RPMI7951 (cell line): ENCODE measurements at places on chromosomes 3 and 15. TPM values are rescaled to one million over a fixed set of nuclear protein-coding genes. Genes with fewer than 3 reads are reported as not detected.

- no peak for DNase-seq
These were observed 752.9 kb upstream of the ARPP21 start for GRCh38 chr3:34886443-34886842.

DNA sequence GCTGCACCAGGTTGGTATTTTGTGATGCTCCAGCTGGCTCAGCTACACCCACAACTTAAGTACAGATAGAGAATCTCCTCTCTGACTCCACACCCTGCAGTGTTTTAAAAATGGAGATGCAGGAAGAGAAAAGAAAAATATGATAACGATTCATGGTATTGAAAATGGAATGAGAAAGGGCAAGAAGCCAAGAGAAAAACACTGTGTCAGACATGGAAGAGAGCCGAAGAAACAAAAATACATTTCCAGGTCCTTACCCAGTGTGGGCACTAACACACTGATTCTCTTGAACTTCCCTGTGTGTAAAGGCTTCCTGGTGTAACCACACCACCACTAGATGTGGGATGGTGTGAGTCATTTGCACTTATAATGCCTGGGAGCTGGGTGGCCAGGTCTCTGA, 93.1 kb downstream of the GMPS start:
- DNase-seq, result peak; percentile 42

The FHIT gene
- total RNA-seq, result 2.4 and 3.6 TPM in 2 replicates

The ATP2C1 gene
- total RNA-seq, result 62.5 and 67.1 TPM in 2 replicates

DNA sequence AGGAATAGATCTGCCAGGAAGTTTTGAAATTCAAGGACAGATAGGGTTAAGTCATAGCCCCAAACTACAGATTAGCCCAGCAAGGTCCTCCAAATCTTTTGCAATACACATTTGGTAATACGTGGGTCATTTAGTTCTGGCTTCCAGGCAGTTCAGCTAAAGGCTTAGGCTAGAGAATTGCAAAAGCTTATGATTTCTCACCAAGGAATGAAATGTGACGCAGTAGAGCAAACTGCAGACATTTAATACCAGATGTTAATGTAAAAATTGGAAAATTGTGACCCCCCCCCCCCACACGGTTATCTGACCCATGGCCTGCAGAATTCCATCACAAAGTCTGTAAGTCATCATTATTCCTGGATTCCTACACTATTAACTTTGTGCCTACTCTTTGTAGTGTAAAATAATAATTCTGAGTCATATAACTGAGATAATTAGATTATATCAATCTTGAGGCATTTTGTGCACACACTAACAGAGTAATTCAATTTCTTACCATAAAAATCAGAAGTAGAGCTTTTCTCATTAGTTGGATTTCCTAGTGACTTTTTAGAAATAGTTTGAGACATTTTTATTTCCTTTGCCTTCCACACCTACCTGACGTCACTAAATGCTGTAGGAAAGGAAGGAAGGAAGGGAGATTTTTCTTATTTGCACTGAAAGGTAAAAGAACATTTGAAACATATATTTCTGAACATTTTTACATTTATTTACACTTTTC, 235.2 kb downstream of the DTWD1 start:
- DNase-seq, result peak; percentile 64

DNA sequence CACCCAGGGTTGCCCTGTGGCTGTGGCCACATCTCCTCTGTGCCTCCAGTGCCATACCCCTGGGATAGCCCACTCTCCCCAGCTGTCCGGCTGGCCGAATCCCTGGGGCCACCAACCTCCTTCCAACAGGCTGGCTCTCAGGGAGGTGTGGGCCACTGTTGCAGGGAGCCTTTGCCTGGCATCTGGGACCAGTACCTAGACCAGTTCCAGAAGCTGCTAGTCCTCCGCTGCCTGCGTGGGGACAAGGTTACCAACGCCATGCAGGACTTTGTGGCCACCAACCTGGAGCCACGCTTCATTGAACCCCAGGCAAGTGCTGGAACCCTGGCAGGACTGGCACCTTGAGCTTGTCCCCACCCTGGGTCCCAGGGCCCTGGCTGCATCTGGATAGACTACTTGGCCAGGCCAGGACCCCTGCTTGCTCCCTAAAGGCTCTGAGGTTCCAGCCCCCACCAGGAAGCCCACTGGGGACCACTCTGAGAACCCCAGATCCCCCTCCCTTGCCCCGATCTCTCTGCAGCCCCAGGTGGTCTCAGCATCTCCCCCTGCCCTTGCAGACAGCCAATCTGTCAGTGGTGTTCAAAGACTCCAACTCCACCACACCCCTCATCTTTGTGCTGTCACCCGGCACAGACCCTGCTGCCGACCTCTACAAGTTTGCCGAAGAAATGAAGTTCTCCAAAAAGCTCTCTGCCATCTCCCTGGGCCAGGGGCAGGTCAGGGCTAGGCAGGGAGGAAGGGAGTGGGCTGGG, 50.0 kb downstream of the SEMA3G start:
- no peak for DNase-seq

DNA sequence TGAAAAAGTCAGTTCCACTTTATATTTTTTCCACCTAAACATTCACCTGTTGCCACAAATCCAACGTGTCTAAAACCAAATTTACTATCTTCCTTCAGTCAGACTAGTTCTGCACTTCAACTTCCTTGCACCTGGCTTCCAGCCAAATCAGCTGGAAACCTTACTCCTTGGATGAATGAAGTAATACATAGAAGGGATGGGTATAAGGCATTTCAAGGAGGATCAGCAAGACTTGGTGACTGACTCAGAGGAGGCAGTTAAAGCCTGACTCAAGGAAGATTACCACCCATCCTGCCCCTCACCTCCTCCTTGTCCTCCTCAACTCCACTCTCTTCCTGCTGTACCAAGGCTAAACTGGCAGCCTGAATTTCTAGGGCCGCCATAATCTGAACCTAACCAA, 37.1 kb downstream of the QTRT2 start:
- DNase-seq, result peak; percentile 64

The EHD4 gene
- 35.3 and 43.4 TPM in 2 replicates for total RNA-seq

GRCh38 chr15:94250801-94251200, 19.4 kb downstream of the MCTP2 start:
- DNase-seq, result no peak

DNA sequence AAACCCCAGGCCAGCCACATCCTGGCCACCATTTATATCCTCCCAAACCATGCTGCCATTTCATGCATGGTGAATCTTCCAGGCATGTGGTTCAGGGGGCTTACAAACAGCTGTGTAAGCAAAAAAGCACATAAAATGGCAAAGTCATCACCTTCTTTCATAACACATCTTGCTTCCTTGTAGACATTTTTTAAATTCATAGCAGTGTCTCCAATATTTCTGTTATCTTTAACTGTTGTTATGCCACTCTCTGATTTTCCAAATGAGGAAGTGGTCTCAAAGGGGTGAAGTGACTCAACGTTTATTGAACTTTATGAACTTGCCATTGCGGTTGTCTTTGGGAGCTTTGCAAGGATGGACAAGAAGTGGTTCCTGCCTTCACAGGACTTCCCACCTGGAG, 264.4 kb downstream of the MEX3B start:
- no peak for DNase-seq

DNA sequence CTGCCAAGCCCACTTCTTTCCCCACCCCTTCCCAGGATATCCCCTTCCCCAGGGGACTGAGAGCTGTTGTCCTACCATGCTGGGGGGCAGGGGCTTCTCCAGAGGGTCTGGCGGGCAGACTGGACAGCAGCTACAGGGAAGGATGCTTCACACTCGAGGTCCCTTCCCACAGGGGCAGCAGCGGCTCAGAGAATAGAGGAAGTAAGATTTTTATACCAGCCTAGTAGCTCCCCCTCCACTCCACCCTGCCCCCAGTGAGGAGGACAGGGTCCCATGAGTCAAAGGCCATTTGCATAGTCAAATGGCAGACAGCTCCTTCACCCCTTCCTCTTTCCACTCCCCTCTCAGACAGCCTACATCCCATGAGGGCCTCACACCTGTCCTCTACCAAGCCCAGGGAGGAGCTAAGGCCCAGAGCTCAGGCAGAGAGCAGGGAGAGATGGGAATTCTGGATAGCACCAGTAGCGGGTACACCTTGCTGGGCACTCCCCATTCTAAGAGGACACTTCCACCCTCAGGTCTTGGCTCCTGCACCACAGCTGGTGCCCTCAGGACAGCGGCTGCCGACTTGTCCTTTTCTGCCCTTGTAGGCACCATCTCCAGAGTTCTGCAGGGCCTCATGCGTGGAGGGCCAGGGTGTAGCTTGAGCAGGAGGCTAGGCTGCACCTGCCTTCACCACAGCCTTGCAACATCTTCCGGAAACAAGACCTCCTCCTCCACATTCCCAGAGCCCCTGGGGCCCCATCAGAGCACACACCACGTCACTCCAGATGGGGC, at the start of gene TLR9:
Gene TLR9 (minus strand): TSS at position 194 of the 777 bp plus-strand sequence. CDS start 116 bp downstream, at position 78.
- DNase-seq, result no peak
